ENCODE measurements at places on chromosomes 3 and 15.

DNA sequence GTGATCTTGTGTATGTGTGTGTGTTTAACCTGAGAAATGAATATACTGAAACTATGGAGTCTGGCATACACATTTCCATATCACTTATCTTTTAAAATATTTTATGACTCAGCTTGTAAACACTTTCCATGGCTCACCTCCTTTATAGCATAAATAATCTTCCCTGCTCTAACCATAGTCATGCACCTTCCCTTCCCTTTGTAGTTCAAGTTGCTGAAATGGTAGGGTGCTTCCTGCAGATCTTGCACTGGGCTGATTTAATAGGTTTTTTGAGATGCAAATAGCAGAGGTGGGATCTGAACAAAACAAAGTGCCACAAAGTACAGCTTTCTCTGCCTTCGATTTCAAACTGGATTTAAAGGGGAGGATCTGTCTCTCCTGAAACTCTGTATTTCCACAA, 712.7 kb upstream of the LMCD1 start:
- DNase-seq, result no peak

- no peak for DNase-seq
These were observed 51.6 kb upstream of the DUT start for GRCh38 chr15:48279608-48280007.

DNA sequence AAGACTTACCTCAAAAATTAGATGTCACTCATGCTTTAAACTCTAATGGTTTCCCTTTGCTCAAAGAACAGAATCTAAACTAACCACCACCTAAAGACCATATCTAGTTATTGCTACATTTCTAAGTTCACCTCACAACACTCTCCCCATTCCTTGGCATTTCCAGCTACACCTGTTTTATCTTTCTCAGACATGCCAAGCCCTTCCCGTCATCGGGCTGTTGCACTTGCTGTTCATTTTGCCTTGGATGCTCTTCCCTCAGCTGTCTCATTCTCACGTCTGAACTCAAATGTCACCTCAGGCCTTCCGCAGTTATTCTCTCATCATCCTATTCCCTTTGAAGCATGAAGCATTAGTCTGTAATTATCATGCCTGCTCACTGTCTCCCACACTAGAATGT, 1.1 kb upstream of the ACTR8 start:
- no peak for DNase-seq

GRCh38 chr15:26970712-26971210, at the start of gene GABRG3:
Gene GABRG3 (plus strand): TSS chr15:26971181.
- no peak for DNase-seq

DNA sequence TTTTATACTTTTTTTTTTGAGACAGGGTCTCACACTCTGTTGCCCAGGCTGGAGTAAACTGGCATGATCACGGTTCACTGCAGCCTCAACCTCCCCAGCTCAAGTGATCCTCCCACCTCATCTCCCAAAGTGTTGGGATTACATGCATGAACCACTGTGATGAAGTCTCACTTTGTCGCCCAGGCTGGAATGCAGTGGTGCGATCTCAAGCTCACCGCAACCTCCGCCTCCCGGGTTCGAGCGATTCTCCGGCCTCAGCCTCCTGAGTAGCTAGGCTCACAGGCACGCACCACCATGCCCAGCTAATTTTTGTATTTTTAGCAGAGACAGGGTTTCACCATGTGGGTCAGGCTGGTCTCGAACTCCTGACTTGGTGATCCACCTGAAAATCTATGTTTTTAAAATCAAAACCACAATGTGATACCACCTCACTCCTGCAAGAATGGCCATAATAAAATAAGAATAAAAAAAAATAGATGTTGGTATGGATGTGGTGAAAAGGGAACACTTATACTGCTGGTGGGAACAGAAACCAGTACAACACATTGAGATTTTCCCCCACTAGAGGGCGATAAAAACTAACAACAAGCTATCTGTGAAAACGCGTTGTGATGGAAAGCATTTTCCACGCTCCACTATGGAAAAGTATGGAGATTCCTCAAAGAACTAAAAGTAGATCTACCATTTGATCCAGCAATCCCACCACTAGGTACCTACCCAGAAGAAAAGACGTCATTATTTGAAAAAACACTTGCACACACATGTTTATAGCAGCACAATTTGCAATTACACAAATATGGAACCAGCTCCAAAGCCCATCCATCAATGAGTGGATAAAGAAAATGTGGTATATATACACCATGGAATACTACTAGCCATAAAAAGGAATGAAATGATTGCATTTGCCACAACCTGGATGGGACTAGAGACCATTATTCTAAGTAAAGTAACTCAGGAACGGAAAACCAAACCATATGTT, 26.8 kb upstream of the OCA2 start:
- DNase-seq, result no peak

DNA sequence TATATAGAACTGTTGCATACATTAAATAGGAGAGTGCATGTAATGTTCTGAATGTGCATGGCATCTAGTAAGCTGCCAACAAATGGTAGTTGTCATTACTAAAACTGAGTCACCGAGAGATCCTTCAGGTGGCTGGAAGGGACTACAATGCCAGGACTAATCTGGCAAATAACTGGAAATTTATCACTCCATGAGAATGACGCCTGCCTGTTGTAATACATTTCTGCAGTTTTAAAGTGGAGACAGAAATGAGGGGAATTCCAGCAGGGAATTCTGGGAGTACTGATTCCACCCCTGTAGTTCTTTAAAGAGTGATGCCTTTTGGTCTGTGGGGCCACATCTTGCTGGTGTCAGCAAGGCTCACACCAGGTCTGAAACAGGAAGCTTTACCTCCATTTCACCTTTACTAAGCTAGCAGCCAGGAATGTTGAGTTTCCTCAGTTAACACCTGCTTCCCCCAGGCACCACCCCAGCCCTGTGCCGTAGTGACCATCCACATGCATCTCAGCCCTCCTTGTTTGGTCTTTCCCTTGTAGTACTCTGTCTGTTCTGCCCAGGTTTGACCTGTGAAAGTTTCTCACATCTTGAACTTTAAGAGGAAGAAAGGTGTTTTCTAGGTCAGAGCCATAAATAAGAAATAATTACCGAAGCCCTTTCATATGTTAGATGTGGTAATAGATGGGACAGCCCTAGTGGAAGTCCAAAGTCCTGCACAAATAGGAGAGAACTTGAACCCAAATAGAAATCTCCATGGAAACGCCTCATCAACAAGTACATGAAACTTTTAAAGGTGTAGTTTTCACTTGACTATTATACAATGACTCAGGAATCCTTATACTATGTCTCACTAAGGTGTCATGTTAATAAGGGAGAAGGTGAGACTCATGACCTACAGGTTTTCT, 56.7 kb upstream of the LMOD3 start:
- no peak for DNase-seq

- DNase-seq, result no peak
These were observed 51.1 kb downstream of the NEDD4 start for GRCh38 chr15:55942332-55942731.

GRCh38 chr15:84953136-84953535, 28.5 kb upstream of the PDE8A start:
- no peak for DNase-seq

DNA sequence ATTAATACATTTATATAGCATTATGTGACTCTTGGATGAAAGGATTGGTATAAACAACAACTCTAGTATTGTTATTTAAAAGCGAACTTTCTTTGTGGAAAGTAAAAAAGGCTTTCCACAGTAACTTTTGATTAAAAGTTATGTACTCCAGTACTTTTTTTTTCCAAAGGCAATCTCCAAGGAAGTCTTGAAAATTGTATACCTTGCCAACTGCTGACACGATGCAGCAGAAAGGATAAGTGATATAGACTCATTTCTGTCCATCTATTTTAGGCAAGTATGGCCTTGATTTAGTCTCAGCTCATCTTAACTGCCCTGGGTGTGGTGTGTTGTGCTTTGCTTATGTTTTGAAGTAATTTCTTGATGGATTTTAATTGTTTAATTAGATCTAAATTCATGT, 79.7 kb downstream of the OTOL1 start:
- no peak for DNase-seq

GRCh38 chr3:185988080-185988815, 50.4 kb upstream of the TRA2B start:
- no peak for DNase-seq

- DNase-seq, result no peak
These were observed 174.2 kb upstream of the STT3B start for GRCh38 chr3:31358473-31359070.

DNA sequence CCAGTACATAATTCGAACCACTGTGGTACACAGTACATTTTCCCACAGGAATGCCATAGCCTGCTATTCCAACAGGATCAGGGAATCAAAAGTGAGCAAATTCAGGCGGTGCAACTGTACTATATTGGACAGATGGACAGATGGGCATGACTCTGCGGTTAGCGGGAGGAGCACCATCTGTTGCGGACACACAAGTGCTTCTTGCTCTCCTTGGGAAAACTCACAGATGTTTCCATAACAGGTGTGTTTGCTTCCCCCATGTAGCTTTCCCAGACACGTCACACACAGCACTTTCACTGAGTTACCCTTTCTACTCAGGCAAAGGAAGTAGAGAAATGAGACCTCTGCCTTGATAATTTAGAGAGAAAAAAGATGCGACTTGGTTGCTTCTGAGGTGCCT, 325.1 kb upstream of the THBS1 start:
- DNase-seq, result no peak

DNA sequence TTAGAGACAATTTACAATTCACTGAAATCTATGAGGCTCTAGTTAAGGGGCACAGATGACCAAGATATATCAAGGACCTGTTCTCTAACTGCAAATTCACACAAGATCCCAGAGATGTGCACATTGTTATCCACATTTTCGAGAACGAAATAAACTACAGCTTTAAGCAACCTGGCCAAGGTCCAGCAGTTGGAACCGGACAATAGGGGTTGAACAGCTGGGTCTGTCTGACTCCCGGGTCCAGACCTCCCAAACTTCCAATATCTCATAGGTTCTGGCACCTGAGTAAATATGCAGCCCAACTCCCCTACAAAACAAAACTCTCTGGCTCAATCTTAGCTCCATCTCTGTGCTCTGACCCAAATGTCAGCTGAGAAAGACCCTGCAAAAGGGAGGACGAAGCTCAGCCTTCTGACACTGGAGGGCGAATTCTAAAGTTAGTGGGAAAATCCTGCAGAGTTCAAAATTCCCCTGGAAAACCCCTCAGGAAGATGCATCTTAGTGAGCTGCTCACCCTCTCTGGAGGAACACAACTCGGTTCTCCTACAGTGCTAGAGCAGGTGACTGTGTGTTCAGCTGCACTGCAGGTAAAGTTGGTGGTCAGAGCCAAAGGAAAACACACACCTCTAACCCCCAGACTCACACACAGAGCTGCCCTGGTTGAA, 14.2 kb upstream of the SPATA12 start:
- DNase-seq, result no peak

DNA sequence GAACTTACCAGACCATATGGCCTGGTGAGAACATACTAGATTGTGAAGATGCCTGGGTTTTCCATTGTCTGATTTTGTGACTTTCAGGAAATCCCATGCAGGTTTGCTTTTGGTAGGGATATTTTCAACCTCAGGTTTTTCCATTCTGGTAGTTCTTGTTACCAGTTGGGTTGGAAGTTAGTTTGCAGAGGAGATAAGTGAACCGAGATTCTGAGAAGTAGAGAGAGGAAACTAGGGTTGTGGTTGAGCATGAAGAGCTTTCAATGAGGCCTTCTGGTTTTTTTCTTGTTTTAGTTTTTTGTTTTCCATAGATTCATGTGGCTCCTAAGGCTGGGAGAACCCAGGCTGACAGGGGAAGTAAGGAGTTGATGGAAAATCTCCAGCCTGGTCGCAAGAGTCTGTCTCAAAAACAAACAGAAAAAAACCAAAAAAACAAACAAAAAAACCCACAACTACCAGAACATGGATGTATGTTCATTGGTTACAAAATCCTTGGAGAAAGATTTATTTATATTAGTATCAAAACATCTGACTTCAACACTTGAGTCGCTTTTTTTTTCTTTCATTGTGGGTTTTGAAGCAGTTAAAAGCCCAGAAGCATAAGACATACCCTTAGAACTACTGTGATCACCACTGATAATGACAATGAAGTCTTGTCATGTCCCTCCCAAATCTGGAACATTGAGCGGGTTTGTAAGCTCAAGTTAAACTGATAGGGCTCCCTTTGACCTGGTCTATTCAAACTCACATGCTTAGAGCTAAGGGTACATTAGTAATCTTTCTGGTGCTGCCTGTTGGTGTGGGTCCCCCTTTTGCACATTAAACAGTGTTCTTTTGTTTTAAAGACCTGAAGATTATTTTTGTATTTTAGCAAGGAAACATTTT, 3.2 kb downstream of the GPR171 start:
- DNase-seq, result no peak

DNA sequence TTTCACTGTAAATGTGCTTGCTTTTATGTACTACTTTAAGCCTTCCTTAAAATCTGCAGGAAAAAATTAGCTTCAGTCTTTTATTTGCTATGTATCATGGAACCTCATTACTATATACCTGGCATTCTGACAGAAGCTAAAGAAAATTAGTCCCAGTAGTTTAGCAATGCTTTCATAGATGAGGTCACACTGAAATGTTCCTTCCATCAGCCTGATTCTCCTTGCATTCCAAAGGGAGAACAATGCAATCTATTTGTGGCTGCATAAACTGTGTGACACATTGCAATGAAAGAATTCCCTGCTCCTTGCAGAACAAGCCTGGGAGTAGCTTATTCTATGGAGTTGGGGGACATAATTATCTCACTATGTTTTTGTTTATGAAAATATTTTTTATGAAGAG, 691.5 kb upstream of the ARPP21 start:
- DNase-seq, result no peak

- no peak for DNase-seq
These were observed 48.1 kb downstream of the PTPN9 start for GRCh38 chr15:75531041-75531450.

- no peak for DNase-seq
These were observed 4.8 kb downstream of the LCTL start for GRCh38 chr15:66560856-66561525.

- DNase-seq, result no peak
These were observed 419.3 kb downstream of the TUSC7 start for GRCh38 chr3:117128872-117129271.

- DNase-seq, result no peak
These were observed 83.9 kb upstream of the MYO5C start for GRCh38 chr15:52379395-52380106.

- no peak for DNase-seq
These were observed 242.8 kb downstream of the TBL1XR1 start for GRCh38 chr3:176954517-176954916.

DNA sequence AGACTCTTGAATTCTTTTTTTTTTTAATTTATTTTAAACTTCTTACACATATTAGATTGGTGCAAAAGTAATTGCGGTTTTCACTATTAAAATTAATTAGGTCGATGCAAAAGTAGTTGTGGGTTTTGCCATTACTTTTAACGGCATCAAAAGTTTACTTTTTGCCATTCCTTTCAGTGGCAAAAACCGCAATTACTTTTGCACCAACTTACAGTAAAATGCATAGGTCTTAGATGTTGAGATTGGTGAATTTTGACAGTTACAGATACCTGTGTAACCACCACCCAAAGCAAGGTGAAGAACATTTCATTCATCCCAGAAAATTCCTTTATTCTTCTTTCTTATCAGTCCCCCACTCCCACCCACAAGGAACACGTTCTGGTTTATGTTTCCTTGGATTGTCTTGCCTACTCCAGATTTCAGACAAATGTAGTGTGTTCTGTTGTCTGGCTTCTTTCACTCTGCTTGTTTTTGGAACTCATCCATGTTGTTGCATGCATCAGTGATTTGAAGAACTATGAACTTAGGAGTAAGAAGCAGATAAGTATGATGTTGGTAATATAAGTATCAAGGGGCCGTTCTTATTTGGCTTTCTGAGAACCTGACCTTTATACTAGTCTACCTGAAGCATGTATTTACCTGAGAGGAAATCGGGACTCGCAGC, 198.4 kb upstream of the UBE2E1 start:
- DNase-seq, result no peak

- no peak for DNase-seq
These were observed 105.3 kb downstream of the TNIK start for GRCh38 chr3:171354706-171355582.

Measured in stimulated activated CD4-positive, alpha-beta T cell treated with anti-CD3 and anti-CD28 coated beads, Interleukin-1b, Interleukin-23, amount 100 ng/mL, for 24 hours (primary cell).